RPMI7951 (cell line): ENCODE measurements at places on chromosomes 5 and 9.
A peak's percentile ranks its signal among the peaks of the same experiment; 100 is the strongest.

- no peak for DNase-seq
Measured at GRCh38 chr5:159814805-159815585, 101.3 kb upstream of the ADRA1B start.

DNA sequence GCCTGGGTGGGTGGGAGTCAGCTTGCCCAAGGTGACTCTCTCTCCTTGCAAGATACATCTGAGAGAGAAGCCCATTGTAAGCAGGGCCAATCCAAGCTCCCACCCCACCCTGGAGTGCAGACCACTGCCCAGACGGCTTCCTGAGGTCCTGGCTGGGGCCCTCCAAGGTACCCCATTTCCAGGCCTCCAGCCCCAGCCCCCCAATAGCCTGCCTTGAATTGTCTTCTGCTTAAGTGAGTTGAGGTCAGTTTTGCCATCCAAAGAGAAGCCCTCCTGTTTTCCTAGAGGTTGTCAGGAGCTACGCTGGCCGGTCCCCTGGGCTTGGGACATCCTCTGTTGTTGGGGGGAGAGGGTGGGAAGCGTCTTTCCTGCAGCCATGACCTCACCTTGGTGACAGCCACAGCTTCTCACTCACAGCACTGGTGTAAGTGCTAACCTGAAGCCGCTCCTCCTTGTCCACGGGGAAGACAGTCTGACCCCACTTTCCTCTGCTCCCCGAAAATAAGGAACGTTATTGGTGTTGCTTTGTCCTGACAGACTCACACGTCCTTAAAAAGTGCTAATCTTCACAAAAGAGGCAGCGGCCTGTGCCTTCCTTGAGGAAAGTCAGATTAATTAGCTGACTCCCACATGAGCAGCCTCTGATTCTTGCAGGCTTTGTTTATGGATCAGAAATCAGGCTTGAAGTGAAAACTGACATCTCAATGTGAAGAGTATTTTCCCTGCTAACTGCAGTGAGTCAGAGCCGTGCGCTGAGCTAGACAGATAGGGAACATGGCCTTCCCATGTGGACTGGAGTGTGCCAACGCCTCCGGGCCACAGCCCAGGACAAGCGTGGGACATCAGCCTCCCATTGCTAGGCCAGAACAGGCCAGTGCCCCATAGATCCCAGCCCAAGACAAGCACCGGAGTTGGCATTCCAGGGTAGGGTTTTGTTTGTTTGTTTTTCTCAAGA, 52.3 kb downstream of the ADAMTS2 start:
- DNase-seq = no peak

DNA sequence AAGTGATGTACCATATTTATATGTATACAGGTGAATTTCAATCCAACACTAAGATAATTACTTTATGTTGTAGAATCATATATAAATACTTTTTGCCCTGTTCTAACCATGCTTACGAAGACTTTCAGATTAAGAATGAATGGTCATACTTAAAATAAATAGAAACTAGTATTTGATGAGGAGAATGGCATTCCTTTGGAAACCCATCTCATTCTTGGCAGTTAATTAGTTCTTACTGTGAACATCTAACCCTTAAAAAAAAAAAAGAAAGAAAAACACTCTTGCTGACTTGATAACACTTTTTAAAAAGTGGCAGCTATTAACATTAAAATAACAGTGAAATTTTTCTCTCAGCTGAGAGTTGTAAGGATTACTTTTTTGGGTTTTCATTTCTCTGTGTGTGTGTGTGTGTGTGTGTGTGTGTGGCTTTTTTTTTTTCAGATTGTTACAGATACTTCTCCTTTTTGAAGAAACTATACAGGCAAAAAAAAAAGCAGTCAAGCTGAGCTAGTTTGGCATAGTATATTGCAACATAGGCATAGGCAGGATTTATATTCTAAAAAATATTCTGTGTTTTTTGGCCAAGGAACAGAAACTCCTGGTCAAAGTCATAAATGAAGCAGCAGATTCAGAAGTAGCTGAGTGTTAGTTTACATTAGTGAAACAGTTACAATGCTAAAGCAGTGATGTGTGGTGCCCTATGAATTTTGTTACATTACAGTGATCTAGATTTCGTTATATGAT, 163.5 kb downstream of the CD180 start:
- no peak for DNase-seq

DNA sequence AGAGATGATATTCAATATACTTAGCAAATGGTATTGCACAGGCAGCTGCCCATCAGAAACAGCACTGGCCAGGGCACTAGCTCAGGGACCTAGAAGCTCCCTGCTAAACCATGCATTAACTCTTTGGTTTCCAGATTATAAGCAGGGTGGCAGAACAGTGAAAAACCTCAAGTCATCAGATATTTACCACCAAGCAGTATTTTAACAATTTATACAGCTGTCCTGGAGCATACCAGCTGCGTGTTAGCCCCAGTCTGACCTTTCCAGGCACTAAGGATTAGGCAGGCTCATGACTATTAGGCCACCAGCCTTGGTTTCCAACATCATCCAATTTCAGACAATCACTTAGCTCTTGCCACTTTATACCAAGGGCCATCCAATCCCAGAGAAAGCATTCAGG, 326.5 kb downstream of the CAAP1 start:
- no peak for DNase-seq

DNA sequence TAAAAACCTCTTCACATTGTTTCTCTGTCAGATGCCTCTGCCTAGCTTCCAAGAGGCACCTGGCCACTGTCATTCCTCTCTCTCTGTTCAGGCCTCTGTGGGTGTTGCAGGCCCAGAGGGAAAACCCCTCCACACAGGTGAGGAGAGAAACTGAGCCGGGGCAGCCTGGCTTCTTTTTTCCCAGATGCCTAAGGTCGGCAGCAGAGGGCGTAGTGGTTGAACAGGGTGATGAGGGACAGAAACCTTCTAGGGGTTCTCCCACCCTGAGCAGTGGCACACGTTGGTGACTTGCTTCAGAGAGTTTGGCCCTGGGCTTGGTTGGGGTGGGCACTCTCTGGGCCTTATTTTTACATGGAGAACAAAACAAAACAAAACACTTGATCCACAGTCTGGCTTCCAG, 12.2 kb downstream of the IL9 start:
- no peak for DNase-seq

DNA sequence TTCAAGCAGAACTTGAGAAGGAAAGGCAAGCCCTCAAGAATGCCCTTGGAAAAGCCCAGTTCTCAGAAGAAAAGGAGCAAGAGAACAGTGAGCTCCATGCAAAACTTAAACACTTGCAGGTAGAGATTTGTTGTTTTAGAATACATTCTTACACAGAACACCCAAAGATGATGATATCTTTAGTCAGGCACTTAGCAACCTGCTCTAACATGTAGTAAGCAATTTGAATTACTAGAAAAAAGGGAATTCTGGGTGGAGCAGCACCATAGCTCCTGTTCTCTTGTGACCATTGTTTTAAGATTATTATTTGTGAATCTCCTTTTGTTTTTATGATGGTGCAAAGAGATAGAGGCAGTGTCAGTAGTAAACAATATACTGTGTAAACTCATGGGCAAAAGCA, 63.1 kb downstream of the RAB14 start:
- no peak for DNase-seq

DNA sequence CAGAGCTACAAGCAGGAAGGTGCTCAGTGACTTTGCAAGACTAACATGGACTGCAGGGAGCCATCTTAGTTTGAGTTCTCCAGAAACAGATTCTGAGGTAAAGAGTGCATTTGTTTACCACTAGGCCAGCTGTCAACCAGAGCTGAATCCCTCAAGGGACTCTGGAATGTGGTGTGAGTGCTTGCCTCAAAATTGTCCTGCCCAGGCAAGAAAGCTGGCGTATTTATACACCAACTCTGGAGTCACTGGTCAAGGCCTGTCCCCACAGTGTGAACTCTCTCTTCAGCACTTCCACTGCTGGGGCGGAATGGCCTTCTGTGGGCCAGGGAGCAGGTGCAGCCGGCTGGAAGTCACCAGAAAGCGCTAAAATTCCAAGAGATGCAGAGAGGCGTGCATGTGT, 139.2 kb upstream of the TBCA start:
- no peak for DNase-seq

DNA sequence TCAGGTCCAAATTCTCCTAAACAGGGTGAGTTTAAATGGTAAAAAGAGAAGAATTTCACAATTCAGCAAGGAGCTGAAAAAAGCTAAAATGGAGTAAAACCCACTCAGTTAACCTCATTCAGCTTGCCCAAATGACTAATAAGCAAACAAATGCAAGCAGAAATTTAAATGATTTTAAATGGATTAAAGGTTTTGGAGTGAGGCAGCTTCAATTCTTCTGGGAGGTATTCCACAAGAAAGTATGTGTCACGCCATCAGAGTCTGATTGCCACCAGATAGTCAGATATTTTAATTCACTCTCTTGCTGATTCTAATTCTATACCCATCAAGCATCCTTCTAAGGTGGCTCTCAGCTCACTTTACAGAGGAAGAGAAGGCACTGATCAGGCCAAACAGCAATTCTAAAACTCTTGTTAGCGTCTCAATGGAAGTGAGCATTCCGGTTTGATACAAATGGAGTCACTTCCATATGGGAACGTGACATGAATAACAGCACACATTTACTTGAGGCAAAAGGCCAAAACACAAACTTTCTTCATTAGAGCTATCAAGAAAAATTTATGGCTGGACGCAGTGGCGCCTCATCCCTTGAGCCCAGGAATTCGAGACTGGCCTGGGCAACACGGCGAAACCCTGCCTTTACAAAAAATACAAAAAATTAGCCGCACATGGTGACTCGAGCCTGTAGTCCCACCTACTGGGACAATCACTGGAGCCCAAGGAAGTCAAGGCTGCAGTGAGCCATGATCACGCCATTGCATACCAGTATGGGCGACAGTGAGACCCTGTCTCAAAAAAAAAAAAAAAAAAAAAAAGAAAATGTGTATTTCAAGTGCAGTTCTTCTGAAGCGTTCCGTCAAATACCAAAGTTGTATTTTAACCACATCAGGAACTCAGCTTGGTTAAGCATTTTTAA, 2.0 kb downstream of the CLK4 start:
- DNase-seq = peak; percentile 21

- no peak for DNase-seq
Measured at GRCh38 chr9:4266602-4267001, 33.3 kb downstream of the GLIS3 start.

- DNase-seq = no peak
Measured at GRCh38 chr5:152813526-152813925, 408.4 kb upstream of the NMUR2 start.

GRCh38 chr9:111036429-111036789, 1.9 kb downstream of the LPAR1 start:
- DNase-seq = peak; percentile 47

DNA sequence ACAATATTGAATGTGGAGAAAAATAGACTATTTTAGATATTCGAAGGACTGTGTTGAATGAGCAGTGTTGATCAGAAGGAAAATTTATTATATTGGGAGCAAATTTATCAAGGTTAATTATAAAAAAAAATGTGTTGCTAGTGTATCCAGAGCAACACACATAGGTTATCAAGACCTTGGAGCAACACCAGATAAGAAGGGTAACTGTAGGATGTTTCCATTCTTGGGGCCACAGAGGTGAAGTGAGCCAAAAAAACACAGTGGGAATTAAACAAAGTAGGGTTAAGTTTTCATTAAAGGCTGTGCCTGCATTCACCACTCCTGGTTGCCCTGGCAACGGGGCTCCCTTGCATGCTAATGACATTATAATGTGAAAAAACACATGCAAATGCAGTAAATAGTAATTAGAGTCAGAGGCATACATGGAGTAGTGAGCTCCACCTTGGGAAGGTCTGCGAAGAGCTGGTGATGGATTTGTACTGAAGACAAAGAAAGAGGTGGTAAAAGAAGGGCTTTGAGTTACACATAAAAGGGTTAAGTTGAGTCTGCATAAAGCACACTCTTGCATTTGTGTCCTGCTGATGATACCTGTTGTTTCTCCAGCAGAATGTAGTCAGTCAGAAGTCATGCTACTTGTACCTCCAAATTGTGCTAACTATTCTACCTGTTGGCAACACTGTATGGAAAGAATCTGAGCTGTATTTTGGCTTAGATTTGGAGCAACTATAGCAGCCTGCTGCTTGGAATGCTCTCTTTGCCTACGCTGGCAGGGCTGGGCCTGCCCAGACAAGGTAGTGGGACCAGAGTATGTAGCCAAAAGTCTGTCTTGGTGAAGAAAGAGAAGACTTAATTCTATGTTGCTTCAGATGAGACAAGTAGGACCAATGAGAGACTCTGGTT, 59.6 kb downstream of the ATG10 start:
- no peak for DNase-seq

DNA sequence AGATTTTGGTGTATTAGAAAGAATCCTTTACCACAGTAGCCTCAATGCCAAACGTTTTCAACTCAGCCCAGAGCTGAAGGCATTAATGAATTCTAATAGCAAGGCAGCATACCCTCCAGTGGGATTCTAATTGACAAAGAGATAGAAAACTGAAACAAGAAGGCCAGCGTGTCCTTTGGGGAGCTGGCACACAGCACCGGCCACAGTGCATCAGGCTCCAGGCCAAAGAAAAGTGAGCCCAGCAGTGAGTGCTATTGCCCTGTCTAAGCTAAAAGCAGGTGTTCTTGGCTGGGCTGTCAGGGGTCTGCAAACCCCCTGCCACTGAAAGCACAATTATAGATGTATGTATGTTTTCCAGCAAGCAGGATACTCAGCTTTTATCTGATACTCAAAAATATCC, 40.4 kb downstream of the PPIC start:
- DNase-seq = no peak
